ENCODE measurements at places on chromosomes 4 and X. TPM values are rescaled to one million over a fixed set of nuclear protein-coding genes. Genes with fewer than 3 reads are reported as not detected.

DNA sequence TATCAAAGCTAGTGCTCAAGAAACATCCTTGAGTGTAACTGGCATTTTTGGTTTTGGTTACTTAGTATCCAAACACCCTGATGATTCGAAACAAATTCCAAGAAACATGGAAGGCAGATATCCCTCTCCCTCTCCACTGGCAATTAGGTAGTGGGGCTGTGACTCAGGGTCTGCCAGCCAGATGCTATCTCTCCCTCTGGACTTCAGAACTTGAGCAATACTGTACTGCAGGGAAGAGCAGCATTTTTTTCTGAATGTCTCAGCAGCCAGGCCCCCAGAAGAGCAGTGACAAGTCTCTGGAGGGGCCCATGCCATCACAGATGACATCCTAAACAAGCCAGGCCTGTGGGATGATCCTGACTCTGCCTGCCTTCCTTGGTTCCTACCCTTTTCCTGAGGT is 37.3 kb upstream of the BCORL1 start:
- no peaks in the 10 kb centered on the region for H3K36me3 ChIP-seq
- no peak overlapping the region for H3K4me3 ChIP-seq
- no peak overlapping the region for H3K27ac ChIP-seq
- H3K27me3 ChIP-seq: no peaks in the 10 kb centered on the region
- no peak for DNase-seq

DNA sequence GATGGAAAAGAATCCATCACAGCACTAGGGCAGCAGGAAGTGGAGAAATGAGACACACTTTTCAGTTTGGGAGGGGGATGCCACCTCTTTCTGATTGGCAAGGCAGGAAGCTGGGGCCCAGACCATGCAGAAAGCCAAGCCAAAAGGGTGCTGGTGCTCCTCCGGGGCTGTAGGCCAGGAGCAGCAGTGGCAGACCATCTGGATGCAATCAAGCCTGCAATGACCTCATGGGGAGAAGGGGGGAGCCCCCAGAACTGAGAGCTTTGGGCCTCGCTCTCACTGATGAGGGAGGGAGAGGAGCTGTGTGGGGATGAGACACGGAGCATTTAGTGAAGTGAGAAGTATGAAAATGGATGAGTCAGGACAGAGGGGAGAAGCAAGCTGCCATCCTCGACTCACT is 141.3 kb upstream of the NALF2 start:
- H3K4me1 ChIP-seq: no peaks in the 10 kb centered on the region
- DNase-seq: peak; percentile 2
- H3K36me3 ChIP-seq: no peaks in the 10 kb centered on the region
- H3K27me3 ChIP-seq: no peaks in the 10 kb centered on the region
- H3K4me3 ChIP-seq: no peak overlapping the region

DNA sequence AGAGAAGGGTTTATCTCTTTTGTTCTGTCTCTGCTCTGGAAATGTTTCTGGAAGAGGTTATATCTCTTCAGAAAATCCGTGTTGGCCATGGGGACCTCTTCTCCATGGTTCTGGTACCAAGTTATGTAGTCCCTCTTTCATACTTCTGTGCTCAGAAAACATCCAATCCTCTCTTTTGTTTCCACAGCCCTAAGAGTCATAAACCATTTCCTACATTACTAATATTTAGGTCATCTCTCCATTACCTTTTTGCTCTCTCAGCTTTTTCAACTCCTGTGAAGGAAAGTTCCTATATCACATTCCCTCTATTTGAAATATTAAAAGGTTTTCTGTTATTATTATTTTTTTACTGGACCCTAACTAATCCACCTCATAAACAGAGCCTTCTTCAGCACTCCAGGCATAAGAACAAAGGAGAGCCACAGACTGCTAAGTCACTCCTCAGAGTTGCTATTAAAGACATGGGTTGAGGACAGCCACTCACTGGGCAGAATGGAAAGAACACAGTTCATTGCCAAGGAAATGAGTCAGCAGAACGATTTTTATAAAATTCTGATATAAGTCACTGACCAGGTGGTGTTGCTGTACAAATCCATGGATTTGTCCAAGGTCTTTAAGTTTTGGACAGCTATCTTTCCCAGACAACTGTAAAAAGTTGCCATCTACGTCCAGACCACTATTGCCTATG is 122.4 kb upstream of the NPY2R start:
- H3K4me3 ChIP-seq: no peak overlapping the region
- H3K36me3 ChIP-seq: no peaks in the 10 kb centered on the region
- H3K27ac ChIP-seq: no peak overlapping the region
- H3K27me3 ChIP-seq: no peaks in the 10 kb centered on the region
- H3K4me1 ChIP-seq: no peaks in the 10 kb centered on the region
- DNase-seq: no peak

DNA sequence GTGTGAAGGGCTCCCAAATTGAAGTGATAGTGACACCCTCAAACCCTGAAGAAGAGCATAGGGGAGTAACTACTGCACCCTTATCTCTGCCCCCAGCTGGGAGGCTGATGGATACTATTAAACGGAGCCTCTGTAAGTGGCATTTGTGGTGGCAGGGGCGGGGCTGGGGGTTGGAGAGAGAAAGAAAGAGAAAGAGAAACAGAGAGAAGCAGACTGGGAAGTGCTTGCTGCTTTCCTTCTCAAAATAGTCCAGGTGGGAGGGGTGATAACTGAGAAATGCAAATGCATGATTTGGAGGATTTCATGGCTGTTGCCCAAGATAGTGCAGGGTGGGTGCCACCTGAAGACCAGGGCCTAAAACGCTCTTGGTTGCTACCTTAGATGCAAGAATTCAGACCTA is 253.5 kb upstream of the GATB start:
- DNase-seq: no peak
- H3K27ac ChIP-seq: no peak overlapping the region
- no peak overlapping the region for H3K4me3 ChIP-seq
- no peaks in the 10 kb centered on the region for H3K36me3 ChIP-seq
- no peaks in the 10 kb centered on the region for H3K27me3 ChIP-seq

DNA sequence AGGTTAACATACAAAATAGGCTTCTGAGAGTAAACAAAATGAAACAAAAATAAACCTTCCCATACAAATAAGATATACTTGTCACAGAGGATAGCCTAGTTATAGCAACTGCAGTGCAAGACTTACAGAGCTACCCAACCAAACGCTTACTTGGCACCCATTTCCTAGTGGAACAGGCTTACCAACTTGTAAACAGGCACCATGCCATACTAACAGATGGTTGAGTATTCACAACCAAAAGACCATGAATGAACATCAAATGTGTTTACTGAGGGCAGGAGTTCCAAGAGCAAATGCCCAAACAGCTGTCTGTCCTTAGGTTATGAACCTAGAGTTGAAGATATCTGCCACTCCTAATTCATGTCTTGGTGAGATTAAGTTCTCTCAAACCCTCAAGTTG is 2629.2 kb downstream of the PCDH7 start:
- H3K4me3 ChIP-seq: no peak overlapping the region
- H3K27me3 ChIP-seq: no peaks in the 10 kb centered on the region
- no peak overlapping the region for H3K27ac ChIP-seq
- H3K36me3 ChIP-seq: no peaks in the 10 kb centered on the region
- no peak for DNase-seq

Gene TEX13B
- not detected for total RNA-seq

Gene WWC2
- total RNA-seq: 45.4 TPM

All from thyroid gland (tissue), 4 donors.